Neural progenitor cell (in vitro differentiated cells): ENCODE measurements at places on chromosomes 2 and 18. TPM values are rescaled to one million over a fixed set of nuclear protein-coding genes. Genes with fewer than 3 reads are reported as not detected.

The CTDP1 gene
- total RNA-seq, result 11.8 and 25.9 TPM in 2 replicates

The KCNJ13 gene
- 19.6 and 21.9 TPM in 2 replicates for total RNA-seq

The SLC8A1 gene
- total RNA-seq, result 6.5 and 9.6 TPM in 2 replicates

The AOX1 gene
- total RNA-seq, result 5.7 and 6.2 TPM in 2 replicates

The COL4A3 gene
- not detected in 2 replicates for total RNA-seq

The GKN1 gene
- total RNA-seq, result not detected in 2 replicates

The UGT1A9 gene
- not detected in 2 replicates for total RNA-seq

DNA sequence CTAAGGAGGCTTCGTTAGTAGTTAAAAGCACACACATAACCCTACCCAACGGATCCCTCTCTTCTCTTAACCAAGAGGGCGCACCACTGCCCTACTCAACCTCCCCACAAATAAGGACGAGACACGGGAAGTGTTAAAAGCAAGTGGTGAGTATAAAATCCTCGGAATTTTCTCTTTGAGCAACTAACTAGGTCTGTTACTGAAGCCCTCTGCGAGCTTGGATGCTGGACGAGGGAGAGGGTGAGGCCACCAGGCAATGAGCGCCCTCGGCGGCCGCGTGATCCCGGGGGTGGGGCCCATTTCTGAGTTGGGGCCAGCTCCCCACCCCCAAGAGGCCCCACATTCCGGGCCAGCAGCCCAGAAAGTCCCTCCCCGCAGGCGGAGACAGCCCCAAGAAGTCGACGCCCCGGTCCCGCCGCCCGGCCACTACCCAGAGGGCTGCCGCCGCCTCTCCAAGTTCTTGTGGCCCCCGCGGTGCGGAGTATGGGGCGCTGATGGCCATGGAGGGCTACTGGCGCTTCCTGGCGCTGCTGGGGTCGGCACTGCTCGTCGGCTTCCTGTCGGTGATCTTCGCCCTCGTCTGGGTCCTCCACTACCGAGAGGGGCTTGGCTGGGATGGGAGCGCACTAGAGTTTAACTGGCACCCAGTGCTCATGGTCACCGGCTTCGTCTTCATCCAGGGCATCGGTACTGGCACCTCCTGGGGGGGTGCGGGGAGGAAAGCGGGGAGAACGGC lies at the start of gene CYBRD1:
CYBRD1 (plus strand) TSS at position 423 of the 736 bp plus-strand sequence; CDS start at position 495, 72 bp downstream.
- peak; percentile 63 for DNase-seq

DNA sequence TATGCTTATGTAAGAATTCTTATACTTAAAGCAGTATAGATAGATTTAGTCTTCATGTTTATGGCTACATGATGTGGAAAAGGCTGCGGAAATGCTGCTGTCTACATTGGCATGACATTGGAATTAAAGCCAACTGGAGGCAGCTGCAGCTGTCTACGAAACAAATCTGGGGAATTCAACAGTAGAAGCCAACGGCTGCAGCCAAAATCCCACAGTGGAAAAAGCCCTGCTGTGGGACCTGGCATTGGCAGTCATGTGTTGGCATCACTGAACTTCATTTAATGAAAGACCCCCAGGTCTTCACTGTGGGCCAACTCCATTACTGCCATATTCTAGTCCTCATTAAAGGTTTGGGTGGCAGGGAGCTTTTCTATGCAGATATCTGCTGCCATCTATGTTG lies 223.6 kb downstream of the SLC8A1 start:
- no peak for DNase-seq

GRCh38 chr18:69088973-69089372 lies 291.1 kb downstream of the CCDC102B start:
- DNase-seq, result no peak

- no peak for DNase-seq
Observed at GRCh38 chr2:14761118-14761517, 128.6 kb downstream of the LRATD1 start.

- DNase-seq, result no peak
Observed at GRCh38 chr2:72828840-72829507, 3.1 kb upstream of the EXOC6B start.

GRCh38 chr2:191467113-191467512 lies 210.8 kb upstream of the NABP1 start:
- no peak for DNase-seq

DNA sequence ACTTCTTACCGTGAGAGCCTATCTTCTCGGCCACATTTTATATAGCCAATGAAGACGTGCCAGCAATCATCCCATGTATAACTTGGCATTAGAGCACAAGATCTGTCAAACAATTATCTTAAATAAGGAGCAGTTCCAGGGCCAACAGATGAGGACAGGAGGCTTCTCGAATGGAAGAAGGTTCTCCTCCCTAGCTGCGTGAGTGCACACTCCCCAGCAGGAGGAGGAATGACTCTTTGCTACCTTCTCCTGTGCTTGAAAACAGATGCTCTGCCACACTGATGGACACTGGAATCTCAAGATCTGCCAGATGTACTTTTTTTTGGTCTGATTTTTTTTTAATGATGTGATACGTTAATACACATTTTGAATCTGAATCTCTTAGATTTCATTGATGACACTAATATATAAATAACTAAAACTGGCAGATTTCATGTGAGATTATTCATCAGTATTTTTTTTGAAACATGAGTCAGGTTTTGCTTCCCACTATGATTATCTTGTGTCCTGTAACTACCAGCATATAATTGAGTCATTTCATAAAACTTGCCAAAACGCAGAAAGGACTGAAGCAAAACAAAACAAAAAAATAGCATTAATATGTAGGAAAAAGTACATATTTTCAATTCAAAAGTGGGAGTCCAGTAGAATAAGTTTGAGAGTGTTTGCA lies 626 bp upstream of the VIT start:
- no peak for DNase-seq

DNA sequence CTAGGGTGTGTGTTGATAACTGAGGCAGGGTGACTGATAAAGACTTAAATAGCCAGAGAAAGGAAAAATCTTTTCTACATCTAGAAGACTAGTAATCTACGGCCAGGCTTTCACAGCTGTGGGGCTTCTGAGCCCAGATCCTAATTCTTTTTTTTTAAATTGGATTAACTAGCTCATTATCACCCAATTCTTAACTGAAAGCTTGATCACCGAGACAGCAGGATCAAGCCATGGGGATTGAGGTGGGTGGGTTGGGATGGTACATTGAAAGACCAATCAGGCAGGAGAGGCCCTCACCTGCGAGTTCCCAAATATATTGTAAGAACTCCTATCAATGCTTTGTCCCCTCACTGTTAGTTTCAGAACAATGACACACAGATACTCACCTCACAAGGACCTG lies 20.0 kb upstream of the NFE2L2 start:
- DNase-seq, result peak; percentile 46

GRCh38 chr2:98647636-98648035 lies 39.2 kb downstream of the UNC50 start:
- no peak for DNase-seq

DNA sequence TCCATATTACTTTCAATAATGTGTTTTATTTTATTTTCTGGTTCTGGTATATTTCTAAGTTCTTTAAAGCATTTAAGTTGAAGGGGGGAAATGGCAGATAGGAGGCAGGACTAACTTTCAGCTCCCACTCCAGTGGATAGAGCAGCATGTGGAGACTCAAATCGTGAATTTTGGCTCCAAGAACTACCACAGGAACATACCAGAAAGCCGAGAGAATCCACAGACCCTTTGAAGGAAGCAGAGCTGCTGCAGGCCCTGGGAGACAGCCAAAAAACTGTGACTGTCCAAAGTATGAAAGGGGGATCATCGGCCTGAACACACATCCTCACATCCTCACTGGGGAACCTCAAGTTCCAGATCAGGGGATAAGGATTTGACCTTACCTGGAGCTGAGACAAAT lies 207.6 kb upstream of the VWC2L start:
- DNase-seq, result no peak

DNA sequence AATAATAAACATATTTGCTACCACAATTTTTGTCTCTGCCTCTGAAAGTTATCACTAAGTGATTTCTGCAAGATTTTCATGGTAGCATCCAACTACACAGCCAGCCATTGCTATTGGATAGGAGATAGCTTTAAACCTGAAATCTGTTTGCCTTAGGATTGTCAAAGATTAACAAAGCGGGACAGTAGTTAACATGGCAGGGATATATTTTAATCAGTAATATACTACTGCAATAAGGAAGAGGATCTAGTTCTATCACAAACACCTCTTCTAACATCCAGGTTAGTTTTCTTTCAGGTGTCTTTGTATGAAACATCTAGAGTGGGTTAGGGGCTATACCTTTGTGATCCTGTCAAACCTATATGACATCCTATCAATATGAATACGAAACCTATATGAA lies 641.3 kb downstream of the DPP10 start:
- DNase-seq, result no peak
